ENCODE measurements at places on chromosomes 3 and 15.

DNA sequence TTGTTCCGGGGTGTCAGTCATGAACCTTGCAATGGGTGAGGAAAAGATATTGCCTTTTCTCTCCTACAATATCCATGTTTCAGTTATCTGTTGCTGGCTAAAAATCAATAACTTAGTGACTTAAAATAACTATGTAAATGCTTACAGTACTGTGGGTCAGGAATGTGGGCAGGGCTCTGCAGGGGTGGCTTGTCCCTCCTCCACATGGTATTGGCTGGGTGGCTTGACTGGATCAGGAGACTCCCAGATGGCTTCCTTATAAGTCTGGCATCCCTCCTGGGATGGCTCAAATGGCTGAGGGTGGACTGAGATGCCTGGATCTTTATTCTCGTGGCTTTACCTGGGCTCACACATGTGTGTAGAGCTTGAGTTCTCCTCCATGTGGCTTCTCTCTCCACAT, 47.5 kb downstream of the GTPBP8 start:
- peak; percentile 14 for DNase-seq

DNA sequence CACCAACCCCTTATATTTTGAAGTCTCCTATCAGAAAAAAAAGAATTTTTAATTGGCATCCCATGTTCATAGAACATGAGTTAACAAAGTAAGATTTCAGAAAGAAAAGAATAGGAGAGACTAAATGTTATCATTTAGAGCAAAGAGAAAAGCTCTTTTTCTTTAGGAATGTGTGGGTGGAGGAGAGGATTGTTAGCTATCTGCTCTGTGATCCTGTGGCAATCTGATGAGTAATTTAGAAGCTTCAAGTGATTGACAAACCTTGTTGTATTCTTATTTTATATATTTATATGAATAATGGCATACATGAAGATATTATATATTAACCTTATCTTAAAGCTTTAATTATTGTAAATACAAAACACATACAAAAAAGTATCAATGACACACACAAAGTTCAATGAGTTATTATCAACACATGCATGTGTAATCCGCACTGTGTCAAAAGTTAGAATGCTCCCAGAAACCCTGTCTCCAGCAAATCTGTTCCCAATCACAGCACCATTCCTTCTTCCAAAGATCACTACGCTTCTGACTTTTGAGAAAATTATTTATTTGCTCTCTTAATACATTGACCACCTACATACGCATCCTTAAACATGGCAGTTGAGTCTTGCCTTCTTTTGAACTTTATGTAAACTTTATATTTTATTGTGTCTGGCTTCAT, 907.4 kb downstream of the MCTP2 start:
- peak; percentile 19 for DNase-seq

DNA sequence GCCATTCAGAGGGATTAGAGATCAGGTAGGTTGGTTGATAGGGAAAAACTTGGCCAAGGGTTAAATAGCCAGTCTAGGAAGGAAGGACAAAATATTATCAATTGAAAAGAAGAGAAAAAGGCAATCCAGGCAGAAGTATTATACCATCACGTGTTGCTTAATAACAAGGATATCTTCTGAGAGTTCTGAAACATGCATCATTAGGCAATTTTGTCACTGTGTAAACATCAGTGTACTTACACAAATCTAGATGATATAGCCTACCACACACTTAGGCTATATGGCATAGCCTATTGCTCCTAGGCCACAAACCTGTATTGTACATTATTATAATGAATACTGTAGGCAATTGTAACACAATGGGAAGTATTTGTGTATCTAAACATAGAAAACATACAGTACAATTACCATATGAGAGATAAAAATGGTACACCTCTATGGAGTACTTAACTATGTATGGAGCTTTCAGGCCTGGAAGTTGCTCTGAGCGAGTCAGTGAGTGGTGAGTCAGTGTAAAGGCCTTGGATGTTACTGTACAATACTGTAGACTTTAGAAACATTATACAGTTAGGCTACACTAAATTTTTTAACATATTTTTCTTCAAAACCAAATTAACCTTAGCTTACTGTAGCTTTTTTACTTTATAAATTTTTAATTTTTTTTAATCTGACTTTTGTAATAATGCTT, 2.7 kb downstream of the TEX55 start:
- peak; percentile 53 for DNase-seq

- DNase-seq: peak; percentile 78
Observed at GRCh38 chr15:36407647-36408046, 171.8 kb upstream of the CDIN1 start.

DNA sequence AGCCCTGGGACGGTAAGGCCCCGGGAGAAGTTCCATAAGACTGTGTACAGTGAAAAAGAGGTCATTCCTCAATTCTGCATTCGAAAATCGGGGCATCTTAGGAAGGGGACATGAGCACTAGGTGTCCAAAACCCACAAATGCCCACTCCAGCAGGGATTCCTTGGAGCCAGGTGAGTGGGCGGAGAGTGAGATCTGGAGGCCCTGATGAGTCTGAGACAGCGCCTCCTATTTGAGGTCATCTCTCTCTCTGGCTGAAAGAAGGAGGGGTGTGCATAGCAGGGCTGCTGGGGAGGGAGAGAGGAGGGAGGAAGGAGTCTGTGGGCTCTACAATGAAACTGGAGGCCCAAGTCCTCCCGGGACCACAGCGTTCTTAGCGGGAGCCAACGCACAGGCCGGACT, 38.1 kb upstream of the LACTB start:
- DNase-seq: no peak

DNA sequence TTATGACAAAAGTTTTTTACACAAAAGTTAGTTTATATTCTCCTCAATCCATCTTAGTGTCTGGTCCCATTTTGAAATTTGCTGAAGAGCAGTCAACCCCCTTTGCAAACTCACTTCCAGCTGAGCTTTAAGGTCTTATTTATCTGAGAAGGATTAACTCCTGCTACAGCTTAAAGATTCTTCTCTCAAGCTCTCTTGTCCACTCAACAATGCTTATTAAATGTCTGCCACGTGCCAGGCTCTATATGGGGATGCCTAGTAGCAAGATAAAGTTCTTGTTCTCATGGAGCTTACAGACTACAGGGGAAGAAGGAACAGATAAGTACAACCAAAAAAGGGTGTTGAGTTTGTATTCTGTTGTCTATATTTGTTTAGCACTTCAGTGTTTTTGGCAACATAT, 18.7 kb downstream of the TMPRSS7 start:
- DNase-seq: no peak

GRCh38 chr3:178120367-178120766, 415.9 kb upstream of the KCNMB2 start:
- DNase-seq: no peak

DNA sequence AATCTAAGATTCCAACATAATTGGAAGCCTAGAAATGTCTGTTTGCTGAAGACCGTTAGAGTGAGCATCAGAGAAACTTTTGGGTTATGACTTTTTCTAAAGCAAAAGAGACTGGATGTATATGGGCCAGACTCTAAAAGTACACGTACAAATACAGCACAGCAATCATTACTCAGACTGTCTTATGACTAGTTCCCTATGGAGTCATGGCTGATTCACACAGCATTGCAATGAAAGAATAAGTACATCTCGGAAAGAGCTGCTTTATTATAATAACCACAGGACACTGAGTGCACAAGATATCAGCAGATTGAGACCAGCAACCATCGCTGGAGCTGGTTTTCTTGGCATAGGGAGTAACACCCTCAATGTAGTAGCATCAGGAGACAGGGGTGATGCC, 618.6 kb downstream of the NLGN1 start:
- DNase-seq: peak; percentile 95

DNA sequence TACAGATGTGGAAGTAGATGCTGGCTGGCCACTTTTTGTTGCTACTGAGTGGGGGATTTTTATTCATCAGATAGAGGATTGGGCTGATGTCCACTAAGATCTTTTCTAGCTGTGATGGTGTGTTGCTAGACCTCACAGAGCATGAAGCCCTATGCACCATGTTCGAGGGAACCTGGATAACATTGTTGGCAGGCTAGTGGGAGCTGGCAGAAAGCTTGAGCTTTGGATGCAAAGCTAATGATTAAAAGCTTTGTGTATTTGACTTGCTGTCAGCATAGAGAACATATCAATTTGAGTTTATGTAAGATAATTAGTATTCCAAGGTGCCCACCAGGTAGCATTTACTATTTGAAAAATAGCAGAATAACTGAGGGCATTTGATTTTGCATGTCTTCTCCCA, 59.1 kb downstream of the ST6GAL1 start:
- no peak for DNase-seq

DNA sequence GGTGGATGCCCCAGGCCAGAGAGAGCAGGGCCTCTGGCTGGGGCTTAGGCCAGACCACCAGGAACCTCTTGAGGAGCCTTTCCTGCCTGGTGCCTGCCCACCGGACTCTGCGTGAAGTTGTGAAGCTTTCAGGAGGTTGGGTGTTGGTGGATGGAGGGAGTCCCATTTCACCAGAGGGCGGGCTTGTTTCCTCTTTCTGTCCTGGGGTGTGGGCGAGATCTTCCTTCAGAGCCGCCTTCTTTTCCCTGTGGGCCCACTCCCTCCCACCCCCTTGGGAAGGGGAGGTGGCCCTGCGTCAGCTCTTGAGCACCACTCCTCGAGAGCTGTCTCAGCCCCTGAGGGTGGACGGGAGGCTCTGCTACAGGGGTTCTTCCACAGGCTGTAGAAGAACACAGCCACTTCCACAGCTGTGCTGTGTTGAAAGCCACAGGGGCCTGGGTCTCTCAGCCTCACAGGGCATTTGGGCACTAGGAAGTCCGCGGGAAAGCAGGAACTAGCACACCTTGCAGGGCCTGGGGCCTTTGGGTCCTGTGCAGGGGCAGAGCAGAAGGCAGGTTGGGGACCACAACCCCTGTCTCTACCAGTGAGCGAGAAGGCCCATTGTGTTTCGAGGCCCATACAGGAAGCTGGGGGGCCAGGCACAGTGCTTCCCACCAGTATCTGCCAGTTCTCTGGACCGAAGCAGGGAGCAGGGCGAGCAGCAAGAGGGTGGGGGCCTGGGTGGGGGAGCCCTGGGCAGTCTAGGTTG, 2.1 kb downstream of the AMIGO3 start:
- DNase-seq: no peak

DNA sequence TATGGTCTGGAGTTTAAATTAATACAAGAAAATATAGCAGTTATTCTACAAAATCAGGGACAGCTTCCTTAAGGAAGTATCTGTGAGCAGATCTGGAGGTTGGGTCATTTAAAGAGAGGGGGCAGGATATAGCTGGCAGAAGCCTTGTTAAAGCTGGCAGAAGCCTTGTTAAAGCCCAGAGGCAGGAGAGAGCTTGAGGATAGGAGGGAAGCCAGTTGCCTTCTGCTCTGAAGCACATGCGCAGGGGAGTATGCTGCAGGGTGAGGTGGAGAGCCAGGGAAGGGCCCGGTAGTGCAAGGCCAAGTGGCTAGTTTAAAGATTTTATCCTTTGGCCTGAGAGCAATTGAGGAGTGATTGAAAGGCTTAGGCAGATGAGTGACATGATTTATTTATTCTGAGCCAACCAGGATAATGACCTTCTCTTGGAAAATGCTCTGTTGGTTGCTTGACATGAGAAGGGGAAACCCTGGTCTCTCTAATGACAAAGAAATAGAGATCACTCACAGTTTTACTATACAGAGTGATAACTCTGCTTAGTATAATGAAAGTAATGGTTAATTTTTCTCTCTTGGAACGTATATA, 3.9 kb downstream of the EAF1 start:
- no peak for DNase-seq

DNA sequence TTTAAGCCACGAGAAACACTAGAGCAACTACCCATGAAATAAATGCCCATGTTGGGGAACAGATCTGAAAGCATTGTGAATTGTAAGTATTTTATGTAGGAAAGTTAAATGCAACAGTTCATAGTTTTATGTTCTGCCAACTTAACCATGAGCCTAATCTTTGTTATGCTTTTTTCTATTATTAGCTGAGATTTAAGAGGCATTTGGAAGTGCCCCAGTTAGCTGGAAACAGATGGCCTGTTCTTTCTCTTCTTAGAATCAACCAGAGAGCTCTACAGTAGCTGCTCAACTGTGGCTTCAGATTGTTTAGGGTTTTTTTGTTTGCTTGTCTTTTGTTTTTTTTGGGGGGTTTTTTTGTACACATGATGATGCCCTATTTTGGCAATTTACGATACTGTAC, 284.4 kb downstream of the KCNH8 start:
- DNase-seq: no peak

- DNase-seq: no peak
Observed at GRCh38 chr3:140433431-140433830, 244.4 kb upstream of the TRIM42 start.

DNA sequence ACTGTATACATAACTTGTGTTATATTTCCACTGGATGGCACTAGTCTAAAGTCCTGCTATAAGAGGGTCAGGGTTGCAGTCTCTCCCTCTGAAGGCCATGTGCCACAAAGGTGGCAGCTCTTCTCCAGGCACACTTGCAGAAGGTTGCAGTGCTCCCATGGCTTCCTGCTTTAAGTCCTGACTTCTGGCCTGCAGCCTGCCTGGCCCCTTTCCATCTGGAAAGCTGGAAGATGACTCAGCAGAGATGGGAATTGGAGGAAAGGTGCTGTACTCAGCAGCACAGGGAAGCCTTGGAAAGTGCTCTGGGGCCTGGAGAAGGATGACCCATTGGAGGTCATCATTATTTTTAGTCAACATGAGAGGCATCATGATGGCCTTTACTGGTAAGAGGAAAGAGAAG, 40.9 kb upstream of the MRPL3 start:
- peak; percentile 98 for DNase-seq

GRCh38 chr3:112384769-112385168, 51.8 kb downstream of the CD200 start:
- no peak for DNase-seq

DNA sequence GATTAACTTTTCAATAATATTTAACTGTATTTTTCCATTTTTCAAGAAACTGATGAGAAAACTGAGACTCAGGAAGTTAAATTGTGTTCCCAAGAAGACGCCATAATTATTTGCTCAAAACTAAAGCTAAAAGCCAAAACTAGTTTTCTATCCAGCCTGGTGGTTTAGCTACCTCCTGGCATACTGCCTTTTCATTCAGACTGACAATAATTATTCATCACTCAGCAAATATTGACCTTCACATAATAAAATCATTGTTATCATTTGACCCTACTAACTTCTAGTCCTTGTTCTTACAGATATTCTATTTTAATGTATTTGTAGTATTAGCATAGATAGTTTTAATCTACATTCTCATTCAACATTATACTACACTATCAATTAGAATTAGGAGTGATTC, 210.6 kb upstream of the GADL1 start:
- no peak for DNase-seq

DNA sequence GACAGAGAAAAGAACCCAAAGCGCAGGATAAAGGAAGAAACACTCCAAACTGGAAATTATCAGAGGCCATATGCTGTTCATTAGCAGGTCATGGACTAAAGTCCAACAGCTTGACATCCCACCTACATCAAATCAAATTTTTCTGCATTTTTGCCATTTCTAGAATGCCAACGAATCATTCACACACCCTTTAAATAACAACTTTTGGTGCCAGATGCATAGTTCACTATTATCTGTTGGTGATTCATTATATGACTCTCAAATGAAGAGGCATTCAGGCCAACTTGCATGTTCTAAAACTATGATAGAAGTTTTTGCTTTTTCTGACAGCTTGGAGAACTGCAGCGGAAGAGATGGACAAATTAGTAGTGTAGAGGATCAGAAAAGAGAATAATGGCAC, 529.8 kb upstream of the NAALADL2 start:
- peak; percentile 70 for DNase-seq

GRCh38 chr3:193842029-193842798, 249.2 kb downstream of the OPA1 start:
- DNase-seq: no peak

GRCh38 chr3:30189900-30190299, 416.5 kb upstream of the TGFBR2 start:
- peak; percentile 30 for DNase-seq

- peak; percentile 92 for DNase-seq
Observed at GRCh38 chr3:177673112-177673914, 476.0 kb upstream of the TBL1XR1 start.
